ENCODE measurements at places on chromosomes 5 and 9. TPM values are rescaled to one million over a fixed set of nuclear protein-coding genes. Genes with fewer than 3 reads are reported as not detected.
A peak's percentile ranks its signal among the peaks of the same experiment; 100 is the strongest.

- H3K4me1 ChIP-seq: peaks cover 28% of the 10 kb centered on the region
- H3K4me3 ChIP-seq: no peak overlapping the region
- H3K27ac ChIP-seq: peak overlapping the region; percentile 44
- no peaks in the 10 kb centered on the region for H3K36me3 ChIP-seq
- H3K27me3 ChIP-seq: no peaks in the 10 kb centered on the region
Observed at GRCh38 chr9:35774907-35775635, 16.3 kb upstream of the NPR2 start.

The OR1N2 gene
- total RNA-seq: not detected

The GPR151 gene
- total RNA-seq: not detected

The DRD1 gene
- total RNA-seq: 0.06 TPM

The SLC45A2 gene
- not detected for total RNA-seq

The KCNV2 gene
- total RNA-seq: not detected

All from psoas muscle (tissue), 8 donors.